ENCODE measurements at places on chromosomes 3 and 15.
A peak's percentile ranks its signal among the peaks of the same experiment; 100 is the strongest.

GRCh38 chr15:74868059-74868458 lies 5.1 kb downstream of the SCAMP2 start:
- DNase-seq: no peak

DNA sequence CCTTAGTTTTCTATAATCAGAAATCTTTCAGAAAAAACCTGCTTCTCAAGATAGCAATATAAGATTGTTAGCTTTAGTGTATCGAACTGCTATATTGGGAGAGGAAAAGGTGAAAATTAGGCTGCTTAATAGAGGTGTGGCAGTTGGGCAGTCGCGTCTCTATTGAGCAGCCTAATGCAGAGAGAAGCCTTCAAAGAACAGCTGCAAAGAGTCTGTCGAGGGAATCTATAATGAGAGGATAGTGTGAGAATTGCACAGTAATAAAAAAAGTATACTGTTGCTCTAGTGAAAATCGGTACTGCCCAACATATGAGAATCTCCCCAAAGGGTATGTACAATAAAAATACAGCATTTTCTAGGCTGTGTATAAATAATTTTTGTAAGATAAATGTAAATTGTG lies 184.4 kb downstream of the TCF12 start:
- no peak for DNase-seq

DNA sequence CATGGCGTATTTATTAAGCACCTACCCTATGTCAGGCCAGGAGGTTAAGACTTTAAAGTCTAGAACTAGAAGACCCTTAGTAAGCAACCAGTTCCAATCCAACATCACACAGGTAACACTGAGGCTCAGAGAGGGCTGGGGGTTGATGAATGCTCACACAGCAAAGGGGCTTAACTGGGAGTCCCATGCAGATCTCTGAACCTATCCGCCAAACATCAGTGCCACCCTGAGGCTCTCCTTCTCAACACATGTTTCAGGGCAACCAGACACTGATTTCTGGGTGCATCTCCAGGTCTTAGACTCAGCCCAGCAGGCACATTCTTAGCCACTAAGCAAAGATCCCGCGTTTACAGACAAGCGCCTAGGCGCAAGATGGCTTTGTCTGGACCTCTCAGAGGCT lies 92.0 kb upstream of the SLC6A11 start:
- DNase-seq: no peak

GRCh38 chr3:154819491-154819890 lies 260.6 kb upstream of the MME start:
- DNase-seq: no peak

DNA sequence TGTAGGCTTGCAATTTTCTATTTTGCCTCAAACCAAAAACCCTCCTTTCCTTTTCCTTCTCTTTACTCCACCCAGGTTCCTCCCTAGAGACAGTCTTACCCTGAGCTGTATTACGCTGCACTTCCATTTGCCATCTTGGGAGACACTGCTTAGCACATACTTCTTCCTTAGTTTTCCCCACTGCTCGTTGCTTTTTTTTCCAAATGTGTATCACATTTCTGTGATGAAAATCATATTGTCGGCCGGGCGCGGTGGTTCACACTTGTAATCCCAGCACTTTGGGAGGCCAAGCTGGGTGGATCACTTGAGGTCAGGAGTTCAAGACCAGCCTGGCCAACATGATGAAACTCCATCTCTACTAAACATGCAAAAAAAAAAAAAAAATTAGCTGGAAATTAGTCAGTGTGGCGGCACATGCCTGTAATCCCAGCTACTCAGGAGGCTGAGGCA lies 29.5 kb downstream of the POPDC2 start:
- DNase-seq: no peak

GRCh38 chr3:133468251-133468721 lies 68.4 kb downstream of the BFSP2 start:
- DNase-seq: no peak

- no peak for DNase-seq
Observed at GRCh38 chr3:133697960-133698359, 36.2 kb upstream of the TOPBP1 start.

DNA sequence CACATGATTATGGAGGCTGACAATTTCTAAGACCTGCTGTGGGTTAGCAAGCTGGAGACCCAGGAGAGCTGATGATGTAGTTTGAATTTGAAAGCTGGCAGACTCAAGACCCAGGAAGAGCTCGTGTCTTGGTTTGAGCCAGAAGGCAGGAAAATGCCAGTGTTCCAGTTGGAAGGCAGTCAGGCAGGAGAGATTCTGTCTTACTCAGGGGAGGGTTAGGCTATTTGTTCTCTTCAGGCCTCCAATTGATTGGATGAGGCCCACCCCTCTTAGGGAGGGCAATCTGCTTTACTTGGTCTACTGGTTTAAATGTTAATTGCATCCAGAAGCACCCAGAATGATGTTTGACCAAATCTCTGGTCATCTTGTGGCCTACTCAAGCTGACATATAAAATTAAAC lies 40.4 kb upstream of the IGF2BP2 start:
- no peak for DNase-seq

DNA sequence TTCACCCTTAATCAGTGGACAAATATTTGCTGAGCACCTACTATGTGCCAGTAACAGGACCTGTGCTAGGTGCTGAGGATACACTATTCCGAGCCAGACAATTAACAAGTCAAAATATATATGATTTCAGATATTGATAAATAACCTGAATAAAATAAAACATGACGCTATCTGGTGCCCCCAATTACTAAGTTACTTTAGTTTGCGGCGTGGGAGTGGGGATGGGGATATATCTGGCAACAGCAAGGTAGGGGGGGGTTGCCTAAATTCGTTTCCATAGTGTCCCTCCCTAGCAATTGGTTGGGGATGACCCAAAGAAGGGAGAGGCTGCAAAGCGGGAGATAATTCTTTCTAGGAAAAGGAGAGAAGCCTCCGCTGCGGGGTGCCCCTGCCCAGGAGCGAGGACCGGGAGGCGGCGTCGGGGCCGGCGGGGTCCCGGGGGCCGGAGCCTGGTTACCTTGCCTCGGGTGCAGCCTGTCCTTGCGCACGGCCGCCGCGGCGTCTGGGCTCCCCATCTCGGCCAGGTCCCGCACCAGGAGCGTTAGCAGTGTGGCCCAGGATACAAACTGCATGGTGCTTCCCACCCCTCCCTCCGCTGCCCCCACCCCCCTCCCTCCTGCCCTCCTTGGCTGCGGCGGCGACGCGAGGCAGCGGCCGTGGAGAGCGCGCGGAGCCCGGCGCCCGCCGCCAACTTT lies 567 bp downstream of the ADAMTS9 start:
- peak; percentile 7 for DNase-seq

DNA sequence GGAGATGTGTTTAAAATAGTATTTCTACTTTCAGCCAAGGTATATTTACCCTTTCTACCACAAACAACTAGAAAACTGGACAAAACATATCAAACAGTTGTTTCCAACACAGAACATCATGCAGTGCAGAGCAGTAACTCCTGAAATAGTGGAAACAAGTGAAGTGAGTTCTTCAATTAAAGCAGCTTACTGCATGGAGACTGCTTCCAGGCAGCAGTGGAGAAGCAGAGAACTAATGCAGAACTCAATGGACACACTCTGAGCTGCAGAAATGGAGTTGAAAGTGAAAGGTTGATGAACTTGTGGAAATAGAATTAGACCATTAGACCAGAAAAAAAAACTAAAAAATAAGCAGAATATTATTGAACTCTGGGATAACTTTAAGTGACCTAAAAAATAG lies 478.9 kb downstream of the CNTN6 start:
- DNase-seq: no peak

DNA sequence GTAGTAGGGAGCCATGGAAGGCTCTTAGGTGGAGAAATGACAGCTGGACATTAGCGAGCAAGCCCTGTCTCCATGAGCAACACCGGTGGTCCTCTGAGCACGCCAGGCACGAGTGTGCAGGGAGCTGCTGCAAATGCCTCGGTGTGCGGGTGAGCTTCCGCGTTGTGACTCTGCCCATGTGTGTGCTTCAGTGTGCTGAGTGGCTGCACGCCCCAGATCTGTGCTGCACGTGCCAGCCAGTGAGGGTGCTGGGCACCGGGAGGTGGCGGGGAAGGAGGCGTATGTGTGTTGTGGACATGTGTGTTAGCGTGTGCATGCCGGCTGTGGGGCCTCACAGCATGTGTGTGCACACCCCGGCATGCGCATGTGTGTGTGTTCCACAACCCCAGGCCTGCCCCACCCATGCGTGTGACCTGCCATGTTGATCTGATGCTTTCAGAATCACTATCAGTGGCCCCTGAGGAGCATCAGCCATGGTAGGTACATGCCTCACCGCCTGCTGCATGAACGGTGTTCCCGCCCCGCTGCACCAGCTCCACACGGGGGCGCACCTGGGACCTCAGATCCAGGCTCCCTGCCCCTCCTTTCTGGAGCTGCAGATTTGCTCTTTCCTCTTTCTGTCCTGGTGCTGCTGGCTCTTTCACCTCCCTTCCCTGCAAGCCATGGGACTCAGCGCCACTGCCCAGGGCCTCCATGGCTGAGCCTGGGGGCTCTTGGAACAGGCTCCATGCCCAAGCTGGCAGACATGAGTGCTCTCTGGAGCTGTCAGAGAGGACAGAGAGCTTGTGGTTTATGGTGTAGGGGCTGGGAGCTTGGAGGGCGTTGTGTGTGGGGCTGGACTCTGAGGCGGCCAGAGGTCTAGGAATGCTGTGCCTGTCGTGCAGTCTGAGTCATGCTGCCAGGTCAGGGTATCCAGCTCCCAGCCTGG lies 169.4 kb downstream of the TBC1D2B start:
- DNase-seq: peak; percentile 37

DNA sequence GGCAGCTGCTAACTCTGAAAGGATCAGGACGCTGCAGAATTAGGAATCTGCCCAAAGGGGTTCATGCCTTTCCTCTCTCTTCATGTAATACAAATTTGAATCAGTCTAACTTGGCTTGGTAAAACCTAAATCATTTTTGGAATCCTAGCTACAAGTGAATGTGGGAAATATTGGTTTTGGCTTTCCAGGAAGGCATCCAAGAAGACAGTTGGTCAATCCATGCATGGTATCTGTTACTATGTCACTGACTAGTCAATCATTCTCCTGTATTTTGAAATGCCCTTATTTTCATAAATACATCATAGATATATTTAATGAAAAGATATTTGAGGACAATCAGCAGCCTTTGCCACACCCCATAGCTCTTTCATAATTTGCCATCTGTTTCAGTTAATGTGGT lies 7.5 kb upstream of the PLS1 start:
- no peak for DNase-seq

GRCh38 chr3:177465257-177465642 lies 268.0 kb upstream of the TBL1XR1 start:
- no peak for DNase-seq

DNA sequence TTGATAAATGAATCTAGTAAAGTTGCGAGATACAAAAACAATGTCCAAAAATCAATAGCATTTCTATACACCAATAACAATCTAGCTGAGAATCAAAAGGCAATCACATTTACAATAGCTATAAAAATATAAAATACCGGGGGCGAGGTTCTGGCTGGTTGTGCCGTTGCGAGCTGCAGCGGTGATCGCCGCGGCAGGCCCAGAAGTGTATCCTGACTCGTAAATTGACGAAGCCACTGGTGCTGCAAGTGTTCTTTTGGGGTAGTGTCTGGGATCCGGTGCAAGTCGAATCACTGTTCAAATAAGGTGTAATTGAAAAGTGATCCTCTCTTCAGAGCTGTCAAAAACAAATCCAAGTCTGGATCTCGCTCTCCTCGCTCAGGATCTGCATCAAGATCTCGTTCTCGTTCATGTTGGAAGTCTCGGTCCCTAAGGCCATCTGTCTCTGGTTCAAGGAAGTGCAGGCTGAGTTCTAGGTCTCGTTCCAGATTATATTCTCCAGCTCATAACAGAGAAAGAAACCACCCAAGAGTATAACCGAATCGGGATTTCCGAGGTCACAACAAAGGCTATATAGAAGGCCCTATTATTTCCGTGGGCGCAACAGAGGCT lies 80.1 kb upstream of the STT3B start:
- DNase-seq: no peak

GRCh38 chr3:51999846-52000245 lies 4.2 kb upstream of the RPL29 start:
- DNase-seq: no peak

GRCh38 chr3:55128225-55128823 lies 200.5 kb upstream of the LRTM1 start:
- DNase-seq: peak; percentile 59

DNA sequence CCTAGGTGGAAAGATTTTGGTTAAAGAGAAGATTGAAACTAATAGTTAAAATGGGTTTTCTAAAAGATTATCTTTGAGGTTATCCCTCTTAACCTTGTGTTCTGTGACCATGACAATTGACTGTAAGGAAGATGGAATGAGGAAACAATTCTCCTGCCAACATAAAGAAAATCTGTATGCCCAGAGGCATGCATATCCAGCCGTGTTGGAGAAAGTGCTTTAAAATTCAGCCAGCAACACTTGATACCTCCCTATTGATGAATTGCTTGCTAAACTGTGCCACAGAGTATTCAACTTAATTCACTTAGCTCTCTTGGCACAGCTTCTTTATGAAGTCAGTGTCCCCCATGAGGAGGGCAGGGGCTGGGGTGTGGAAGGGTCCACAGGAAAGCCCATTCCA lies 203.5 kb downstream of the UBE2E2 start:
- DNase-seq: no peak

- no peak for DNase-seq
Observed at GRCh38 chr3:191339316-191339917, 9.1 kb upstream of the UTS2B start.

DNA sequence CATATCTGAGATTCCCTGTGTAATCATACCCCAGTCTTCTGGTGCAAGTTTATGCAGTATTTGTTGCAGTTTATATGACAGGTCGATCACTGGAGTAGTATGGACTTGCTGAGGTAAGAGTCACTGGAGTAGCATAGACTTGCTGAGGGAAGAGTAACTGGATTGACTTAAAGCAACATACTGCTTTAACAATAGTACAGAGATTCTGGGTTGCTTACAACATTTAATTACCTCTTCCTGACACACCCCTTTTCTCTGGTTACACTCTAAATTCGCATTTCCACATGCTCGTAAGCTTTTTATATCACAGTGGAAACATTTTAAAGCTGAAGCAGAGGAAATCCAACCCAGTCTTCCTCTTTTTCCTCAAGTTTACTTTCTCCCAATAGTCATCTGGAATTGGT lies 11.8 kb downstream of the AAGAB start:
- DNase-seq: peak; percentile 19

GRCh38 chr15:37134699-37135131 lies 34.4 kb upstream of the MEIS2 start:
- DNase-seq: peak; percentile 72

- DNase-seq: no peak
Observed at GRCh38 chr15:47959617-47960413, 161.0 kb upstream of the SLC24A5 start.

DNA sequence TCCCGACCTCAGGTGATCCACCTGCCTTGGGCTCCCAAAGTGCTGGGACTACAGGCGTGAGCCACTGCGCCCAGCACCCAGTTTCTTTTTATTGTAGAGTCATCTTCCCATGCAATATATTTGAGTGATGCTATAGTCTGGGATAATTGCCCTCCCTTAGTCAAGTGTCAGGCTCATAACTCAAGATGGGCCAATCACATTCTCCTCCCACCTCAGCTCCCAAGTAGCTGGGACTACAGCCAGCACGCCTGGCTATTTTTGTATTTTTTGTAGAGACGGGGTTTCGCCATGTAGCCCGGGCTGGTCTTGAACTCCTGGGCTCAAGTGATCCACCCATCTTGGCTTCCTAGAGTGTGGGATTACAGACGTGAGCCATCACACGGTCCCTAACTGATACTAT lies 15.2 kb upstream of the PTPN9 start:
- DNase-seq: no peak

Data from fibroblast of pulmonary artery (primary cell).